Activated CD4-positive, alpha-beta T cell treated with anti-CD3 and anti-CD28 coated beads, Interleukin-2, amount 10 ng/mL, durations not matched to agents 24 days and 14 days (primary cell): ENCODE measurements at places on chromosomes 2 and 18. TPM values are rescaled to one million over a fixed set of nuclear protein-coding genes. Genes with fewer than 3 reads are reported as not detected.

Gene GNAL
- total RNA-seq, result 0.36 and 0.40 TPM in 2 replicates

Gene GULP1
- not detected in 2 replicates for total RNA-seq

Gene HRH4
- total RNA-seq, result 0.79 and 1.6 TPM in 2 replicates

Gene DNAH6
- total RNA-seq, result 0.17 and 0.23 TPM in 2 replicates

Gene EVA1A
- not detected in 2 replicates for total RNA-seq

Gene SLC5A7
- total RNA-seq, result not detected in 2 replicates

Gene KCNG3
- 0.12 and 0.26 TPM in 2 replicates for total RNA-seq

Gene IL1R1
- 1.7 and 2.2 TPM in 2 replicates for total RNA-seq

Gene TRIB2
- 4.0 and 5.1 TPM in 2 replicates for total RNA-seq

Gene ATOH8
- total RNA-seq, result 0.19 TPM in 1 of 2 replicates, not detected in the other

Gene MRPS5
- 97.4 and 103 TPM in 2 replicates for total RNA-seq

Gene SGO2
- total RNA-seq, result 25.7 and 27.2 TPM in 2 replicates

Gene SERPINB4
- not detected in 2 replicates for total RNA-seq

Gene CD8B2
- 0.09 and 0.12 TPM in 2 replicates for total RNA-seq

Gene NDC80
- 42.4 and 50.5 TPM in 2 replicates for total RNA-seq

Gene SNORC
- 1.0 and 1.2 TPM in 2 replicates for total RNA-seq

Gene OXER1
- total RNA-seq, result 0.19 and 0.43 TPM in 2 replicates

Gene FBXO15
- total RNA-seq, result 1.2 and 1.3 TPM in 2 replicates

Gene DYNAP
- total RNA-seq, result not detected in 2 replicates

Gene DAPL1
- total RNA-seq, result not detected in 2 replicates

Gene AOX1
- total RNA-seq, result 0.26 TPM in 1 of 2 replicates, not detected in the other
